Activated naive CD4-positive, alpha-beta T cell treated with anti-CD3 and anti-CD28 coated beads, Interleukin-2, amount 50 U/mL, for 72 hours (primary cell): ENCODE measurements at places on chromosomes 11 and 22.
A peak's percentile ranks its signal among the peaks of the same experiment; 100 is the strongest.

- no peak for DNase-seq
Measured at GRCh38 chr11:65851811-65852507, 6.0 kb downstream of the CFL1 start.

DNA sequence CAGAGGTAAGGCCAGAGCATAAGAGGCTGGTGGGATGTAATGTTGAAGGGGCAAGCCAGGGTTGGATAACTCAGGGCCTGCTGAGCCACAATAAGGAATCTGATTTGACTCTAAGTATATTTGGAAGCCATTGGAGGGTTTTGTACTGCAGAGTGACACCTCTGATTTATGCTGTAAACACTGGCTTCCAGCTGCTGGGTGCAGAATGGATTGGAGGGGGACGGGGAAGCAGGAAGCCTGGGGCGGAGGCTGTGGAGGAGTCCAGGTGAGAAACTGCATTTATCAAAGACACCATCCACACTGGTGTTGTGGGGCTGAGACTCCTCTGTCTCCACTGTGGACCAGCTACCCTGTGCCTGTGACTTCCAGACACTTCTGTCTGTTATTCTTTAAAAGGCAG is 26.8 kb downstream of the MIAT start:
- no peak for DNase-seq

DNA sequence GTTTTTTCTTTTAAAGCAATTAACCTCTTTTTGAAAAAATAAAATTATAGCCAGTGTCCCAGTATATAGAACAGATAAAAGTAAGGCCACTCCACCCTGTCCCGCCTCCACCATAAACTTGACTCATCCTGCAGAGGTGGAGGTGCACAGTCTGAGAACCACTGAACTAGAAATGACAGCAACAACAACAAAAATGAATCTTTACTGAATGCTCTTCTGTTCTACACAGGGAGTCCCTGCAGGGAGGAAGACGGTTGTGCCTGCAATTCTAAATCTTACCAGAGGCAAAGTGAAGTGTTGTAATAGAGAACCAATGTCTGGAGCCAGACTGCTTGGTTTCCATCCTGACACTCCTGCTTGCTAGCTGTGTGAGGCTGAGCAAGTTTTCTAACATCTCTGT is 162.3 kb downstream of the FBXO7 start:
- no peak for DNase-seq

DNA sequence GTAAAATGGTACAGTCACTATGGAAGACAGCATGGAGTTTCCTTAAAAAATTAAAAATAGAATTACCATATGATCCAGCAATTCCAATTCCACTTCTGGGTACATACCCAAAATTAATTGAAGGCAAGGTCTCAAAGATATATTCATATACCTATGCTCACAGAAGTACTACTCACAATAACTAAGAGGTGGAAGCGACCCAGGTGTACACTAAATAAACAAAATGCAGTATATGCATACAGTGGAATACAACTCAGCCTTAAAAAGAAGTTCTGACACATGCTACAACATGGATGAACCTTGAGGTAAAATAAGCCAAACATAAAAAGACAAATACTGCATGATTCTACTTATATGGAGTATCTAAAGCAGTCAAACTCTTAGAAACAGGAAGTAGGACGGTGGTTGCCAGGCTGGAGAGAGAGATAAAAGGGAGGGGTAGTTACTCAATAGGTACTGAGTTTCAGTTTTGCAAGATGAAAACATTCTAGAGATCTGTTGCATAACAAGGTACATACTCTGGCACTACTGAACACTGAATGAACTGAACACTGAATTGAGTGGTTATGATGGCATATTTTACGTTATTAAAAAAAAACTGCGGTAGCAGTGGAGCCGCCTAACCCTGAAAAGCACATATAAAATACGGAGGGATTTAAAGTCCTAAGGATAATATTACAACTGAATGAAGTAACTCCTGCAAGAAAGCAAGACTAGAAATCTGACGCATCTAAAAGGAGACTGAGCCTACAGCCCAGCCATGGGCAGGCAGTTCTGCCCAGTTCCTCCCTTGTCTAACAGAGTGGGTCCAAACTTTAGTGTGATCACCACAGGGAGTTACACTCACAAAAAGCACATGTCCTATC is 12.8 kb downstream of the DGCR2 start:
- no peak for DNase-seq

DNA sequence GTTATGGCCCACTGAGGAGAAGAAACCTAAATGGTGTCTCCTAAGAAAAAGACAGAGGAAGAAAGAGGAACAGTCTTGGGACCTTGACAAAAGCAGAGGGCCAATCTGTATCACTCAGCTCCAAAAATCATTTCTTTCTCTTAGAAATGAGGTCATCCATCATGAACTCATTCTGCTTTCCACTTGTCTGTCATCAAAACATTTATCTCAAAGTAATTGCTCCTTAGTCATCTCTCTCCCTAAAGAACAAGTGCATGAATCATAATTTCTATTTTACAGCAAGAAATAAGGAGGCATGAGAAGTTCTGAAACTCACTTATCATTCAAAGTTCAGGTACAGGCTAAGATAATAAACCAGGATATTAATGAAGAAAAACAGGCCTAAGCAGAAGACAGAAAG is 375.6 kb downstream of the KCNA4 start:
- DNase-seq = no peak

GRCh38 chr22:38921806-38922205 is 35.6 kb upstream of the APOBEC3A start:
- no peak for DNase-seq

DNA sequence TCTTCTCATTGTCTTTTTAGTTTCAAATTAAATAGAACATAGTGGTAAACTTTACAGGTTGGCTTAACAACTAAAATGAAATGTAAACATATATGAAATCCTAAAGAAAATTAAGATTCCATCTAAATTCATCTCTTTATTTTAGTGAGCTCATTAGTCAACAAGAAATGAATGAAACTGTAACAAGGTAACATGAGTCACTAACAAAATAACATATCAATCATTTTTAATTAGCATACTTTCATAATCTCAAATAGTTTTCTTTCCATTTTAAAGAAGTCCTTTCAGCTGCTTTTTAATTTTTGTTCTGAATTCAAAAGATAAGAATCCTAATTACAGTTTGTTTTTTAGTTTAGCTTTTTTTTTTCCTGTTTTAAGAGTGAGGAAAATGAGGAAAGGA is 688.6 kb upstream of the TENM4 start:
- DNase-seq = no peak

DNA sequence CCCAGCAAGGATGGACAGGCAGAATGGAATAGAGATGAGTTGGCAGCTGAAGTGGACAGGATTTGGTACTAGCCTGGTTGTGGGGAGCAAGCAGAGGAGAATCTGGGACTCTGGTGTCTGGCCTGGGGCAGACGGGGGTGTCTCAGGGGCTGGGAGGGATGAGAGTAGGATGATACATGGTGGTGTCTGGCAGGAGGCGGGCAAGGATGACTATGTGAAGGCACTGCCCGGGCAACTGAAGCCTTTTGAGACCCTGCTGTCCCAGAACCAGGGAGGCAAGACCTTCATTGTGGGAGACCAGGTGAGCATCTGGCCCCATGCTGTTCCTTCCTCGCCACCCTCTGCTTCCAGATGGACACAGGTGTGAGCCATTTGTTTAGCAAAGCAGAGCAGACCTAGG is 2.3 kb downstream of the GSTP1 start:
- no peak for DNase-seq

GRCh38 chr22:47143249-47143938 is 380.9 kb downstream of the TBC1D22A start:
- no peak for DNase-seq

DNA sequence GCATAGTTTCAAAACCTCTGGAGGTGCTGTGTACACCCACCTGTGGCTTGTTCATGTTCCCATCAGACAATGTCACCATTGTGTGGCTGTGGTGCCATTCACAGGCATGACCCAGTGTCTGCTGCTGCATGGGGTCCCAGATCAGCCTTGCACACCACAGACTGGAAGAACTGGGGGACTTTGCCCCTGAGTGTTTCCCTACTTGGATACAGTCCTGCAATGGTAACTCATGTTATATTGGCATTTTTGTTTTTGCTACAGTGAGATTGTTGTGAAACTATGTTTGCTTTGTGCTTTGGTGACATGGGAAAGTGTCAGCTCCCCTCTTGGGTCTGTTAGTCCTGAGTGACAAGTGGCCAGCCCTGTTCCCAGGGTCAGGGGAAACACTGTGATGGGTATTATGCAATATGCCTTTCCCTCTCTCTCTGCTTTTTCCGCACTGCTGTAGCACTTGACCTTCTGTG is 108.8 kb downstream of the NAV2 start:
- DNase-seq = no peak

DNA sequence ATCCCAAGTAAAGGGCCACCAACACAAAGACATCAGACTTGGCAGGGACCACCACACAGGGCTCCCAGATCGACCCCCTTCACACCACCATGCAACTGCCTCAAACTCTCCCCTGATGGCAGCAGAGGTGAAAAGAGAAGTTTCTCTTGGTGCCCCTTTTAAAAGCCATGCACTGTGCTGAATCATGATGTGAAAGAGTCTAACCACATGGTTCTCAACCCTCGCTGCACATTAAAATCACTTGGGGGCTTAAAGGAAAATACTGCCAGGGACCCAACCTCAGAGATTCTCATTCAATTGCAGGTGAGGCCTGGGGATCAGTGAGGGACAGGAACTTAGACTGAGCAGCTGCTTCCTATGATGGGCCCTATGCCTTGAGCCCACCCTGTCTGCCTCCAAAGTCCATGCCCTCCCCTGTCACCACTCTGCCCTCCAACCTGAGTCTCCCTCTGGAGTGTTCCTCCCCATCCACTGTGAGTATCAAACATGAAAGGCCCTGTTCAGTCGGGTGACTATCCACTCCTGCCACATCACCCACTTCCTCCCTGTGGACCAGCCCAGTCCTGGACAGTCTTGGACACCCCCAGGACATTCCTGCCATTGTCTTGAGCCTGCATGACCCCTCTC is 40.8 kb downstream of the PLEKHA7 start:
- no peak for DNase-seq

GRCh38 chr11:128914216-128915148 is 23.3 kb downstream of the KCNJ5 start:
- no peak for DNase-seq

DNA sequence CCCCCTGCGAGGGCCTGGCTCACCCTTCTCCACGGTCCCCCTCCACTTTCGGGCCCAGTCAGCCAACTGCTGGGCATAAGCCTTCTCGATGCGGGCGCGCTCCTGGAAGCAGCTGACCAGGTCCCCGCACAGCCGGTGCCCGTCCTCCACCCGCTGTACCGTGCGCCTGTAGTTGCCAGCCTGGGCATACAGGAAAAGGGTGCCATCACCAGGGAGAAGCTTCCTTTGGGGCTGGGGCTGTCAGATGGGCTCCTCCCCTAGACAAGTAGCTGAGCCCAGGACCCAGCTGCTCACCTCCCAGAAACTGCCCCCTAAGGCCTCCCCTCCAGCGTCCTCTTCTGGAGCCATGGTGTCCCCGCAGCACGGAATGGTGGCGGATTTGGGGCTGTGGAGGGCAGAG is 3.9 kb downstream of the PACSIN3 start:
- no peak for DNase-seq

- DNase-seq = no peak
Measured at GRCh38 chr11:116148056-116148455, 624.7 kb downstream of the BUD13 start.

- DNase-seq = no peak
Measured at GRCh38 chr11:124582565-124582964, 12.8 kb downstream of the OR8A1 start.

DNA sequence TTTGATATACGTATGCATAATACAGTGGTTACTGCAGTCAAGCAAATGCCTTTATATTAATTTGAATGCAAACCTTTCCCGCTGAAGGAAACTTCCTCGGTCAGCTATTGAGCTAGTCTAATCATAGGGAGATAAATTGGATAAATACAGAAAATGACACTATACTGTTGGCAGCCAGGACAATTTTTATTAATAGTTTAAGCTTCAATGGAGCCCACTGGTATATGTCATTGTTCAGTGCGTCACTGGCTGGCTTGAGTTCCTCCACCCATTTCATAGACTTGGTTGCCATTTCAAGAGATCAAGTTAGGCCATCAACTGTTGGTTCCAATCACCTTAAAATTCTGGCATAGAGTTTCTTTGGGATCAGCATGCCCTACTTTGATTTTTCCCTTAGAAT is 32.5 kb upstream of the DNAJB7 start:
- DNase-seq = no peak

DNA sequence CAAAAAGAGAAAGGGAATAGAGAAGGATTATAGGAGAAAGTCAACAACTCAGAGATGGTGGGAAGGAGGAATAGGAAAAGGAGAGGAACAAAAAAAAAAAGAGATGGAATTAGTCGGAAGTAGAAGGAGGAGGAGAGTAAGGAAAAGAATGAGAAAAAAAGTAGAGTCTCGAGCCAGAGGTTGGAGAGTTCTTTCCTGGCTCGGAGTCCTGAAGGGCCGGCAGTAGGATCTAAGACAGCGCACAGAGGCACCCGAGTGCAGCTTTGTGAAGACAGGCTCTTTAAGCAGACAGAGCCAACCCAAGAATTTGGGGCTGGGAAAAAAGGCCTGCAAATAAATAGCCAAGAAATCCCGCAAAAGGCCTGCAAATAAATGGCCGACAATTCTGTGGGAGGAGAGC is 170.4 kb upstream of the CCDC90B start:
- no peak for DNase-seq

DNA sequence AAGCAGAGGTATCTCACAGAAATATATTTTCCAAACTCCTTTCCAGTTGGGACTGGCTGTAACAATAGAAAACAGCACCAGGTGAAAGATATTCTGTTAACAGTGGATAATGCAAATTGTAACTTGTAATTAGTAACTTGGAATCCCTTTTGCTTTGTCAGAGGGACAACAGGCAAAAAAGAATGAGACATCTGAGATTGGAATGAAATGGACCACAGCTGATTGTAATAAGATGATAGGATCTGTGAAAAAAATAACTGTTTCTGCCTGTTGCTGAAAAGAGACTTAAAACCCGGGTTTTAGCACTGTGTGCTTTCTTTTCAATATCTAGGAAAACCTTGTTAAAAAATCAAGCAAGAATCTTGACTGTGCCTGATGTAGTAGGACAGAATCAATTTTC is 655.7 kb downstream of the METTL15 start:
- no peak for DNase-seq

GRCh38 chr11:57781529-57781943 is 19.9 kb downstream of the CTNND1 start:
- DNase-seq = no peak

GRCh38 chr22:48105259-48105658 is 1342.8 kb downstream of the TBC1D22A start:
- DNase-seq = no peak

GRCh38 chr11:48107188-48107704 is 109.4 kb upstream of the OR4B1 start:
- DNase-seq = peak; percentile 82

- no peak for DNase-seq
Measured at GRCh38 chr11:561148-562003, 606 bp downstream of the RASSF7 start.

DNA sequence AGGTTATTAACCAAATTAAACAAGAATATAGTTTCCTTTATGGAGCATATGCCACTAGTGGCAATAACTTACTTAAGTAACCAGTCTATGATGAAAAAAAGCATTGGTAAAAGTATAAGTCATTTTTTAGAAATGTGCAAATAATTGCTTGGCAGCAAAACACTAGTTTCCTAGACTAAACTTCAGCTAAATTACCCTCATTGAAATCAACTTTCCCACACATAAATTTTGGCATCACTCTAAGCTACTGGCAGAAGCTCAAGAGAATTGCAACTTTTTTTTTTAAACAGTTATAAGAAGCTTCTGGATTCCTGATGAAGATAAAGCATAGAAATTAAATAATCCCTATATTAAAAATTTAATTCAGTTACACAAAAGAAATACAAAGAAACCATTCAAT is 12.5 kb downstream of the CCDC34 start:
- no peak for DNase-seq
